PC-9 (cell line): ENCODE measurements at places on chromosomes 2 and 18. TPM values are rescaled to one million over a fixed set of nuclear protein-coding genes. Genes with fewer than 3 reads are reported as not detected.

DNA sequence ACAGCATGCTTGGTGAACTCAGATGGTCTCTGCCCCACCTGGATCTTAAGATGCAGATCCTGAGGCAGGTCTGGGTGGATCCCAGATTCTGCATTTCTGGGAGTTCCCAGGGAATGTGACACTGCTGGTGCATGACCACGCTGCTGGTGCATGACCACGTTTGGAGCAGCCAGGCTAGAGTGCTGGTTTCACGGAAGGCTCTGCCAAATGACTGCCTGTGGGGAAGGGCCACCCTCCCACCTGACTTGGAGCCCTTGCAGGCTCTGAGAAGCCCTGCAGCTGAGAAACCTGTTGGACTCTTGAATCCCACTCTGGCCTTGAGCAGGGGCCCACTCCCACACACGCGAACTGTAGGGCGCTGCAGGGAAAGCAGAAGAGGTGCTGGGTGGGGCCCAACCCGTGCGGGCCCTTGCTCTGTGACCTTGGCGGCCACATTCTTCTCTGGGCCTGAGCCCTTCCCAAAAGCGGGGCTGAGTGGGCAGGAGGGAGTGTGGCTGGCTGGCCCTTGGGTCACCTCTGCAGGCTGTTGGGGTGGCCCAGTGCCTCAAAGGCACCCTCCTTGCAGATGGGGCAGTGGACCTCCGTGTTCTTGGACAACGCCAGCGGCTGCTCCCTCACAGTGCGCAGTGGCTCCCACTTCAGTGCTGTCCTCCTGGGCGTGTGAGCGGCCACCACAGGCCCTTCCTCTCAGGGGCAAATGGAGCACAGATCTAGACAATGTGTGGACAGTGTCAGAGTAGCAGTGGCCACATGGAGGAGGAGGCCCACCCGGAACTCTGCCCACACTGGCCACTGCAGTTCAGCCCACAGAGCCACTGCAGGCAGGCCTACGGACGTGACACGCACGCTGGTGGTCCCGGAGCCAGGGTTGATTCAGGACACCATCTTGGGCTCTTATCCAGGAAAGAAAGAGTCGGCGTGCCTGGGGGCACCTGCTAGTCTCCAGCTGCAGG is 7.9 kb downstream of the ERFE start:
- DNase-seq: no peak
- H3K27ac ChIP-seq: no peak overlapping the region
- no peaks in the 10 kb centered on the region for H3K27me3 ChIP-seq
- H3K36me3 ChIP-seq: peaks cover 13% of the 10 kb centered on the region; the same call in 1 of the 2 replicates
- H3K4me1 ChIP-seq: peaks cover 26% of the 10 kb centered on the region

Gene ZSCAN30
- 16.9 and 18.5 TPM in 2 replicates for total RNA-seq

Gene DLX2
- total RNA-seq: 0.65 and 0.76 TPM in 2 replicates

Gene NCKAP5
- not detected in 2 replicates for total RNA-seq
